ENCODE measurements at places on chromosomes 12 and 14.

DNA sequence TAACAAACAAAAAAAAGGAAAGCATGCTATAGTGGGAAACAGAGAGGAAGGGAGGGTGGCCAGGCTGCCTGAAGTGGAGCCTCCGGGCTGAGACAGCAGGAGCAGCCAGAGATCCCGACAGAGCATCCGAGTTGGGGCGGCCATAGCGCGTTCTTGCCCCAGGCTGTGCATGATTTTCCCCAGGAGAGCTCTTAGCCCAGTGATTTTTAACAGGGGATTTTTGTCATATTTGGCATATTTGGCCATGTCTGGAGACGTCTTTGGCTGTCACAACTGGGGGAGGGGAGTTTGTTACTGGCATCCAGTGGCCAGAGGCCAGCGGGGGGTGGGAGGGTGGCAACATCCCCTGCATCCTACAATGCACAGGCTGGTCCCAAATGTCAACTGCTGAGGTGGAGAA, 23.6 kb downstream of the BDKRB1 start:
- no peak for DNase-seq

GRCh38 chr12:34363050-34363673, 340.9 kb downstream of the ALG10 start:
- no peak for DNase-seq

- DNase-seq = no peak
These were observed 9.7 kb downstream of the NCOR2 start for GRCh38 chr12:124557518-124558223.

GRCh38 chr12:126784328-126784921, 1482.5 kb upstream of the TMEM132C start:
- no peak for DNase-seq

DNA sequence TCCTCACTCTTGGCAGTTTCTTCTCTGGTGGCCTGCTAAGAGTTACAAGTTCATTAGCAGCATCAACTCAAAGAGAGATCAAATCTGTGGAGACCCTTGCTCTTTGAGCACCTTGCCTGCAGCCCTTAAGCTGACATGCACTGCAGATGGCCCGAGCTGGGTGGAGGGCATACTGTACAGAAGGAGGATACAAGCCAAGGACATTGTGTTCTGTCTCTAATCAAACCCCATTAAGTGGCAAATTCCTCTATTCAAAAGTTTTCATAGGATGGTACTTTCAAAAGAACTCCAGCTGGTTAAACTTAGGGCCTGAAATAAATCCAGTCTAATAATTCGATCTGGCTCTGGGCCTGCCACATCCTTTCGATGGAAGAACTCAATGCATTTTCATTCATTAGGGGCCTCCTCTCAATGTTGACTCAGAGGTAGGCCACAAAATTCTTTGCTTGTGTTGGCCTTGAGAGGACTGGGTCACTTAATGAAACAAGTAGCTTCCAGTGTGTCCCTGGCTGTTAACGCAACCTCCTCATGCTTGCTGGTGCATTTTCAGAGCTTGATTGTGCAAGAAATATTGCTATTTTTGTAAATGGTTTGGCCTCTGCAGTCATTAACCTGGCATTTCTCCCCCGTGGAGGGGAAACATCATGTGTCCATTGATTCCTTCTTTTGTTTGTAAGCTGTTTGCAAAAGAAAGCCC, 318.2 kb downstream of the NUAK1 start:
- no peak for DNase-seq

DNA sequence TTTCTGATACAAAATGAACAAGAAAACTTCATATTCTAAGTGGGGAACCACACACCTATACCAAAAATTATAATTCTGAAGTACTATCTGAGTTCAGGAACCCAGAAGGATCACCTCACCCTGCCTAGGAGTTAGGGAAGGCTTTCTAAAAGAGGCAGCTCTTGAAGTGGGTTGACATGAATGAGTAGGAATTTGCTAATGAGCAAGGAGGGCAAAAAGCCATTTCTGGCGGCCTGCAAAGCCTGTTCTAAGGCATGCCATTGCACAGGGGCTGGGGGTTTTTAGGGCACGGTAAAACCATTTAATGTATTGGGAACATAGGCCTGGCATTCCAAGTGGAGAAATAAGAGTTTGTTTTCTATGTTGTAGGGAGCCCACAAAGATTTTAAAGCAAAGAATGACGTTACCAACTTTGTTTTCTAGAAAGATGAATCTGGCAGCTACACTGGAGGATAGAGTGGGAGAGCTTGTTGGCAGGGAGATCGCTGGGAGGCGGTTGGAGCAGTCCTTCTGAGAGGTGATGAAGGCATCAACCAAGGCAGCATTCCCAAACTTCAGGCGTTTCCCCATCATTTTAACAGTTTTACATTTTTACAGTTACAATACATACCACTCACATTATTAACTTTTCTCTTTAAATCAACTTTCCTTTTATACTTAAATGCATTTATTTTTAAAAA, 14.1 kb downstream of the IFT43 start:
- DNase-seq = no peak

DNA sequence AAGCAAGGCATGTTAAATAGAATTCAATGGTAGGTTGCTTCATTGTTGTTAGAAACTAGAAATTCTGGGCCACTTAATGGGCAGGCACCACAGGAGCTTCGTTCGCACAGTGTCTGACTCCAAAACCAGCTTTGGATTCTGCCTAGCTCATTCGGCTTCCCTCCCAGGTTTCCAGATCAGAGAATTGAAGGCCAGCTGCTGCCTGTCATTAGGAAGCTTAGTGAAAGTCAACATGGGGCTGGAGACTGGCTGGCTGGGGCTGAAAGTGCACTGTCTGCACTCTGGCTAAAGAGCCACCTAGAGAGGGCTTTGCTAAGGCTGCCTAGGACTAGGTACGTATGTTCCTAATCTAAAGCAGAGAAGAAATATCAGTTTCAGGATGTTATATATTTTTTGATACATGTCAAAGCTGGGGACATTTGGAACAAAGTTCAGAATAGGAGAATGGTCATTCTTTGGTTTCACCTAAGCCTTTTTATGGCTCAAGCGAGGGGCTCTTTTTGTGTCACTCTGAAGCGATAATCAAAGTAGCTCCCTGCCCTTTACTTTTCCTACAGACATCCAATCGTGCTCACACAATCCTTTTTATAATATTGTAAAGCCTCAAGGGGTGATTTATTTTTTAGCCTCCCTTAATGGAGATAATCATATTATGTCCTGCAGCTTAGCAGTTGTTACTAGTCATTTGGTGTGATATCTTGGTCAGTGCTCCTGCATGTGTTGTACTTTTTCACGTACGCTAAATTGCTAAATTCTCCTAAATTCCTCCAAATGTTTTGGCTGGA, 238.5 kb upstream of the NAV3 start:
- no peak for DNase-seq

DNA sequence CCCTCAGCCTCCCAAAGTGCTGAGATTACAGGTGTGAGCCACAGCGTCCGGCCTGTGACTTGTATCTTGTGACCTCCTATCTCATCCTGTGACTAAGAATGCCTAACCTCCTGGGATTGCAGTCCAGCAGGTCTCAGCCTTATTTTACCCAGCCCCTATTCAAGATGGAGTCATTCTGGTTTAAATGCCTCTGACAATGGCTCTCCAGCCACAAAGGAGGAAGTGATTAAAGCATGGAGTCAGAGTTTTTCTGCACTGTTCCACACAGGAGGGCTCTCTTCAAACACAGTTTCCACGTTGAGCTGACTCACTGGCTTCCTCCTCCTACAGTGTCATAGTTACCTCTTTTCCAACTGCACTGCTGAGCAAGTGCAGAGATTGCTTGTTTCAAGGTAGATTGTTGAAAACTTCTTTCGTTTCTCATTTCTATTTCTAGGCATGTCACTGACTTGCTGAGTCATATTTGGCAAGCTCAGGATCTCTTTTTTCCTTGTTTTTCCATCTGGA, 383.8 kb downstream of the PCNX1 start:
- DNase-seq = no peak

DNA sequence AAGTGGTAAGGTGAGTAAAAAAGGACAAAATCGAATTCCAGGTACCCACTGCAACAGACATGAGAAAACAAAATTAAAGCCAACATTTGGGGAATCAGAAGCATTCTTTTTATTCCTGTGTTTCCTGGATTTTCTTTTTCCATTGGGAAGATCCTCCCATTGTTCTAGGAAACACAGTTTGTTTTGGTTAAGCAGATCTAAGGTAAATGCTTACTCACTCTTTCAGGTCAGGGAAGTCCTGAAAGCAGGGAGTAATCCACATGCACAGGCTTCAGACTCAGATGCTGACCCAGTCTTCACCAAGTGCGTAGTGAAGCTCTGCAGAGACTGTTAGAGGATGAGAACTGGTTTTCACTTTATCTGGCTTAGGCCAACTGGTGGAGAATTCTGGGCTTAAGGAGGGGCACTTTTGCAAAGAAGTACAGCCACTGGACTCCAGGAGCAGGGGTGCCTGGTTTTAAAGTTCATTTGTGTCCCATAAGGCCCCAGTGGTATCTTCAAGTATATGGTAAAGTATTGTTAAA, 57.7 kb downstream of the RPAP3 start:
- DNase-seq = no peak

GRCh38 chr14:91392623-91393303, 24.9 kb downstream of the CCDC88C start:
- DNase-seq = no peak

- no peak for DNase-seq
These were observed 98.8 kb upstream of the RGS6 start for GRCh38 chr14:71833476-71833875.

DNA sequence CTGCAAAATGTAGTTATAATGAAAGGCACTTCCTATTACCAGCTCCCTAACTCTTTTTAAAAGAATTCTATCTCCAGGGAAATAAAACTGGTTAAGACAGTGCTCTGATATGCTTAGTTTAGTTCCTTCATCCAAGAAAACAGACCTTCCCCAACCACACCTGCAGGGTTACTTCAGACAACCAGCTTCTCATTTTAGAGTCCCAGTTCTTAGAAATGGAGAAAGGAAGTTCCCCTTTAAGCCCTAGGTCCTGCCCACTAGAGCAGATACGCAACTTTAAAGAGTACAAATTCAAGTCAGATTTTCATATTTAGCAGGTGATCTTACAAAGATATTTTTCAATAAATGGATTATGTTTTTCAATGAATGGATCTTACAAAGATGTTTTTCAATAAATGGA, 4.4 kb upstream of the WSB2 start:
- DNase-seq = no peak

DNA sequence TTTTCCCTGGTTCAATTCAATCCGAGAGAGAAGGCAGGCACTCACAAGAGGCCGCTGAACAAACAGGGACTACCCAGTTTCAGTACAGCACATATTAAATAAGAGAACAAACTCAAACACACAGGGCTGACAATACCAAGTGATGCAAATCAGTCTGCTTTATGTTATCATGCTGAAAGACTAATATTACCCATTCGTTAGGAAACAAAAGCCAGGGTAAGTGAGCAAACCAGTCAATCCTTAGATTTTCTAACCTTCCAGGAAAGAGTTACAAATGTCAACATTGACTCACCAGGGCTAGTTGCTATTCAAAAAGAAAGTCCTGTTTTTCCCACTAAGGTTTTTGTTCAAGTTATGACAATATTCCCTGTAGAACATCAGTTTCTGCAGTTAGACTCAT, 246.2 kb downstream of the C12orf42 start:
- DNase-seq = no peak

DNA sequence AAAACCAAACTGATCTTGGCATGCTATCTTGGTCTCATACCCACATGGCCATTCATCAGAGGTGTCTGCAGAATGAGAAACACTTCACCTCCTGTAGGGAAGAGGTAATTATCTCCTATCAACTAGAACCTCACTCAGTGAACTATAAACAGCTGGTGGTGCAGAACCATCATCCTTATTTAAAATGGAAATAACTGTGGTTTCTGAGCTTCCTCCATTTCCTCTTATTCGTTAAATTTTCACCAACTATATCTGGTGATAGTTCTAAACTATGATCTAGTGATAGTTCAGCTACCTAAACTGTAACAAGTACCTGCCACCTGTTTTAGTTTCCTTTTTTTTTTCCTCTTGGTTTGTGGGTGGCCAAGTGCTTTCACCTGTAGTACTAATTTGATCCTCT, 218.5 kb downstream of the FUT8 start:
- DNase-seq = no peak

All from NCI-H2107 (cell line).